ENCODE measurements at places on chromosomes 6 and 20. TPM values are rescaled to one million over a fixed set of nuclear protein-coding genes. Genes with fewer than 3 reads are reported as not detected.

The MLN gene
- total RNA-seq, result not detected

The CDK5RAP1 gene
- total RNA-seq, result 15.2 TPM

The HUS1B gene
- 0.51 TPM for total RNA-seq

The SLC22A16 gene
- 22.5 TPM for total RNA-seq

The PEX3 gene
- 12.7 TPM for total RNA-seq

The TRMT11 gene
- total RNA-seq, result 82.3 TPM

The BRPF3 gene
- 20.0 TPM for total RNA-seq

The RWDD1 gene
- total RNA-seq, result 7.3 TPM

The CGAS gene
- 4.9 TPM for total RNA-seq

The OLIG3 gene
- total RNA-seq, result not detected

DNA sequence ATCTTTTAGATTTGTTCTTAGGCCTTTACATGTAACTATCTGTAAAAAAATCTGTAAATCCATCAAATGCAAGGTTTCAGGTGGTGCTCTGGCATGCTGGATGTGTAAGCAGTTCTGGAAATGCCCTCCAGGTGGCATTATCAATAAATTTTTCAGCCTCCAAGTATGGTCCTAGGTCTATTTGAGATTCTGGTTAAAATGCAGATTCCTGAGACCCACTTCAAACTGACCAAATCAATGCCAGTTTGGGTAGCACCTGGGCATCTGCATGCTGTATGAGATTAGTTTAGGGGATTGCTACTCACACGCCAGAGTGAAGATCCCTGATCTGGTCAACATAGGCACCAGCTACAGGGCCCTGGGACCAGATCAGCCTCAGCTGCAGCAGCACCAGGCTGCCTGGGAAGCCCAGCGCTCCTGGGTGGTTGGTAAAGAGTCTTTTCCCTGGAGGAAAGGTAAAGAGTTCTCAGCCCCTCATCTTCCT lies 507.3 kb upstream of the CITED2 start:
- DNase-seq, result no peak

DNA sequence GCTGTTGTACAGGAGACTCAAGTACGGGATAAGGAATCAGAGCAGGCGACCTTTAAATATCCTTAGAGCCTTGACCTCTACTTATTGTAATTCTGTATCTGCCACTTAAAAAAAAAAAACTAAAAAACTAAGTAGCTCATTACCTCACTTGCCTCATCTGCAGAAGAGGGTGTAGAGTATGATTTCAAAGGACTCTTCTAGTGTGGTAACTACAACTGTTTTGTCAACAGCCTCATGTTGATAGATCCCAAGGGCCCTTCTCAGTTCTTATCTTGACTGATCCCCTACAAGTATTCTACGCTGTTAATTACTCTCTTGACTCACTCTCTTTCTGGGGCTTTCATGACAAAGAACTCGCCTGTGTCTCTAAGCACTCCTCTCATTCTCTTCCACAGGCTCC lies 16.7 kb upstream of the PDYN start:
- DNase-seq, result no peak

DNA sequence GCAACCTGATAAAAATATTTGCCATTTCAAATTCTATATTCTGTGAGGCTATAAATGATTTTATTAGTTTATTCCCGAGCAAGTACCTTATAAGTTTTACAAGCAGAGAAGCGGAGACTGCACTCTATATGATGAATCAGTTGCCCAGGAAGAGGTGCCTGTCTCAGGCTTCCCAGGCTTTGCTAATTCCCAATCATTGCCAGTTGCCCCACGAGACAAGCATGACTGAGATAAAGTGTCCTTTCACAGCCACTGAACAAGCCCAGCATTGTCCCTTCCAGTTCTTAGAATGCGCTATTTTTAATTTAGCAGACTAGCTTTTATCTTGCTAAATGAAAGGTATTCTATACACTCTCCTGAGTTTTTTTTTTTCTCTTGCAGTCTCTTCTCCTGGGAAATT lies 260.7 kb downstream of the ALDH8A1 start:
- DNase-seq, result no peak

DNA sequence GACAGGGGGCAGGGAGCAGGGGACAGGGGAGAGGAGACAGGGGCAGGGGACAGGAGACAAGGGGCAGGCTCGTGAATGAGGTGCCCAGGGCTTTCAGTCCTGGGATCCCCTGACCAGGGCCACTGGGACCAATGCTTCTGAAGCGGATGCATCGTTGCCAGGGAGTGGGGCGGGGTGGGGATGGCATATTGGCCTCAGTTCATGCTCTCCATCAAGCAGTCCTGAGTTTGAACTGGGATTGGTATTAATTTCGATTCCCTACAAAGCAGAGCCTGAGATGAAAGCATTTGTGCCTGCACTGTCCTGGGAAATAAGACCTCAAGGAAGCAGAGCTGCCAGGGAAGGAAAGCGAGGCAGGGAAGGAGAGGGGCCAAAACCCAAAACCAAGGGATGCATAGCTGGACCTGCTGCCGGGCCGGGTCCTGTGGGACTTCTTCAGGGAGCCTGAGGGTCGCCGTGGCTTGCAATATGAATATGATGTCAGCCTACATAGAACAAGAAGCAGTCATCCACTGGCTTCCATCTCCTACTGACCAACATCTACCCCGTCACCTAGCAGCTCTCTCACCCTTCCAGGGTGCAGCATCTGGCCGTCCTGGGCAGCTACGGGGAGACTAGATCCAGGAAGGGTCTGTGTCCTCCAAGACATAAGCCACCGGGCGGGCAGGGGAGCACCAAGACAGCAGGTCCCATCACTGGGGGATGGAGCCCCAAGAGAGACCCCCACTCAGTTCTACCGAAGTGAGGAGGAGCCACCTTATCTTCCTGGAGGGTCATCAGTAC lies 233.3 kb downstream of the SYNDIG1 start:
- DNase-seq, result no peak

GRCh38 chr6:139109558-139109957 lies 25.3 kb upstream of the HECA start:
- no peak for DNase-seq

GRCh38 chr6:148779142-148779562 lies 32.3 kb downstream of the UST start:
- DNase-seq, result no peak

- DNase-seq, result no peak
Observed at GRCh38 chr20:17315407-17316231, 88.8 kb downstream of the PCSK2 start.

DNA sequence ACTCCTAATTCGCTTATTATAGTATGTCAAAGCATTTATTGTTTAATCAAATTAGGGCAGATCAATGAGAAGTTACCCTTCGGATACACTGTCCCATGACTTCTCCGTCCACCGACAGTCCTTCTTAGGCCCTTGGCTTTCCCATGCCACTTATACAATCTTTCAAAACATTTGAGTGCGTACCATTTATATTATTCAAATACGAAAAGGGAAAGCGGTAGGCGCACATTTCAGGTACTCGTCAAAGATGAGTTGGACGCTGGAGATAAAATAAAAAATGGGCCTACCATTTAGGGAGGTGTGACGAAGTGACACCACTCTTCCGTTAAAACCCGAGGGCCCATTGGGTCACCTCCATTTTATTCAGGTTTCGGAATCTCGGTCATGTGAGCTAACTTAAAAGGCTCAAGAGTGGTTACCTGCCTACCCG lies 542 bp upstream of the AFG1L start:
- no peak for DNase-seq

- no peak for DNase-seq
Observed at GRCh38 chr6:111837641-111838500, 35.4 kb downstream of the FYN start.

DNA sequence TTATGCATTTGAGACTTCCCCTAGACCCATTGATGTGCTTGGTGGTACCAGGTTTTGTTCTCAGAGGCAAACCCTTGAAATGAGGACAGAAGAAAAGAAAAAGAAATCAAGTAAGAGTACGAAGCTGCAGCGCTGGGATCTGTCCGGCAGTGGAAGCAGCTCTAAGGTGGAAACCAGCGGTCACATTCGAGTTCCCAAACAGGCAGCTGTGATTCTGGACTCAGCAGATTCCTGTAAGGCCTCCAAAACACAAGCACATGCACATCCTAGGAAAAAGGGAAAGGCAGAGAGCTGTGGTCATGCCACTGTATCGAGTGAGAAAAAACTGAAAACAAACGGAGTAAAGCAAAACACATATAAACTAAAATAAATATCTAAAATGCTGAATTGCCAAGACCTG lies 4.5 kb downstream of the FAM217B start:
- no peak for DNase-seq

DNA sequence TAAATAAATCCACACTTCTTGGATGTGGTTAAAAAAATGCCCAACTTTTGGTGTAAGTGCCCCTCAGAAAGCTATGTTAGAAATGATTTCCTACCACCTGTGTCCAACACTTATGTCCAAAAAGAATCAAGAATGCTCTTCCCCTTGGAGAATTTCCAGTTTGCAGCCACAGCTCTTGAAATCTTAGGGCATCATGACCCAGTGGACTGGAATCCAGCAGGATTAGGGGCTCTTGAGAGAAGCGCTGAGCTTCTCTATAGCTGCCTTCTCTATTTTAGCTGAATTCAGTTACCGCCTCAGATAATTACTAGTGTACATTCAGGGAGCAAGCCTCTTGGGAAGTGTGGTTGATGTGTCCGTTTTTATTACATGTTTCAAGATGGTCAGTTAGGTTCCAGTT lies 2.5 kb downstream of the PHACTR1 start:
- DNase-seq, result no peak

- no peak for DNase-seq
Observed at GRCh38 chr20:20277894-20278335, 90.0 kb upstream of the INSM1 start.

DNA sequence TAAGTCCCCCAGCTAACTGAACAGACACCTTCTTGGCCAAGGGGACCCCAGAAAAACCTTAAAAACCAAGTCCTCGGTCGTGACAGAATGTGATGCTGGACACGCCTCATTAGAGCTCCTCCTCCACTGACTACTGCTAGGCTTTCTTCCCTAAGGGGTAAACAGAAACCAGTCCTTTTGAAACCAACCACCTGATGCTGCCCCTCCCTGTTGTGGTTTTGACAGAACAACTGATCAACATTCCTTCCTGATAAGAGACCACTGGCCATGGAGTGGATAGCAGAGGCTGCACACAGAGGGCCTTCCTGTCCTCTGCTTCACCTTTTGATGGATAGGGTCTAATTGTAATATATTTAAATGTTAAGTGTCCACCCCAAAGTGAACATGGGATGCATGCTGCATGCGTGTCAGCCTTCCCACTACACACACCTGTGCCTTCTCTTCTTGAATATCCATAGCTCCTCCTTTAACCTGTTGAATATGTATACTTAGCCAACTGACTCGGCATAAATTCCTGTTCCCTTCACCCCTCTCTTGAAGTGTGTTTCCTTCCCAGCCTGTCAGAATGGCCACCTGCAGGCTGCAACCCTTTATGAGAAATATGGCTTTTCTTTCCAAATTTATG lies 27.9 kb upstream of the SLC2A12 start:
- DNase-seq, result no peak

DNA sequence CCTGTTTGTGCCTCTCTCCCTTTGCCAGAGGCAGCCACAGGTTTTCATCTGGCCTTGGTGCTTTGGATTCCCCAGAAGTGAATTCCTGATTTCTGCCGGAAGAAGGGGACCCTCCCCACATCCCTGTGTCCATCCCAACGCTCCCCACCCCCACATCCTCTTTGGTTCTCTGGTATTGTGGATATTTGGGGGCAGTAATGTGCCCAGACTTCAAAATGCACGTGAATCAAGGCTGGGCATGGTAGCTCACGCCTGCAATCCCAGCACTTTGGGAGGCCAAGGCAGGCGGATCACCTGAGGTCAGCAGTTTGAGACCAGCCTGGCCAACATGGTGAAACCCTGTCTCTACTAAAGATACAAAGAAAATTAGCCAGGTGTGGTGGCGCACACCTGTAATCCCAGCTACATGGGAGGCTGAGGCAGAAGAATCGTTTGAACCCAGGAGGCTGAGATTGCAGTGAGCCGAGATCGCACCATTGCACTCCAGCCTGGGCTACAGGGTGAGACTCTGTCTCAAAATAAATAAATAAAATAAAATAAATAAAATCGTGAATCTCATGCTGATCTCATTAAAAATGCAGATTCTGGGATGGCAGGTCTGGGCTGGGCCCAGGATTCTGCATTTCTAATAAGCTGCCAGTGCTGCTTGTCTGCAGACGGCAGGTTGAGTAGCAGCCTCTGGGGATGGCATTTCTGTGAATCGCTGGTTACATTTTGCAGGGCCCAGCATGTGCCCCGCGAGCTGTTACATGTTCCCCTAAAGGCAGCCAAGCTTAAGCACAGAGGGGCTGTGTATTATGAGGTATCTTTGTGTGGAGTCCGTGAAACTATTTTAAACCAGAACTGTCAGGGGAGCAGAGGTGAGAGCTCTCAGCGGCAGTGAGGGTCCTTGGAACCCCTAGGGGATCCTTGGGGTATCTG lies 49.0 kb downstream of the SYNJ2 start:
- no peak for DNase-seq

DNA sequence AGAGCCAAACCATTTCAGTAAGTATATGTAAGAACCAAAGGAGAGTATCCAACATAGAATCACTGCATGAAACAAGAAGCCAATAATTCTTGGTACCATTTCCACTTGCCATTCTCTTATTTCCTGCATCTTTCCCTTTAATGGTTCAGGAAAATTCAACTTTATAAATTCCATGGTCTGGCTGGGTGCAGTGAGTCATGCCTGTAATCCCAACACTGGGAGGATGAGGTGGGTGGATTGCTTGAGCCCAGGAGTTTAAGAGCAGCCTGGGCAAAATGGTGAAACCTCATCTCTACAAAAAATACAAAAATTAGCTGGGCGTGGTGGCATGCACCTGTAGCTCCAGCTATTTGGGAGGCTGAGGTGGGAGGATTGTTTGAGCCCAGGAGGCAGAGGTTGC lies 21.2 kb downstream of the NHLRC1 start:
- DNase-seq, result no peak

- no peak for DNase-seq
Observed at GRCh38 chr6:134964451-134965203, 14.7 kb upstream of the ALDH8A1 start.

GRCh38 chr6:111657146-111657545 lies 51.5 kb upstream of the TRAF3IP2 start:
- DNase-seq, result no peak

DNA sequence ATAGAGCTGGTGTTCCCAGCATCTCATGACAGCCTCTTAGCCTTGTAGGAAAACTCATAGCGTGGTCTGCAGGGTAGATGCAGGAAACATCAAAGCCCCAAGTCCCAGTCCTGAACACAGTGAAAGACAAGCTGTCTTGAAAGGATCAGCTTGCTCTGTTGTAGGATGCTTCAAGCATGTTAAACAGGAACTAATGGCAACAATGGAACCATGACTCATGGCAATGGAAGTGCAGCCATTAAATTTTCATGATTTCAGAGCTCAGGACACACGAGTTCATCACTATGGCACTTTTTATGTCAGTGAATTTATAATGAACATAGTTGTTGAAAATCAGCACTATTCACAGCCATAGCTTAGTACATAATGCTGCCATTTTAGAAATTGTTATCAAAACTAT lies 367.7 kb downstream of the KIF16B start:
- no peak for DNase-seq

DNA sequence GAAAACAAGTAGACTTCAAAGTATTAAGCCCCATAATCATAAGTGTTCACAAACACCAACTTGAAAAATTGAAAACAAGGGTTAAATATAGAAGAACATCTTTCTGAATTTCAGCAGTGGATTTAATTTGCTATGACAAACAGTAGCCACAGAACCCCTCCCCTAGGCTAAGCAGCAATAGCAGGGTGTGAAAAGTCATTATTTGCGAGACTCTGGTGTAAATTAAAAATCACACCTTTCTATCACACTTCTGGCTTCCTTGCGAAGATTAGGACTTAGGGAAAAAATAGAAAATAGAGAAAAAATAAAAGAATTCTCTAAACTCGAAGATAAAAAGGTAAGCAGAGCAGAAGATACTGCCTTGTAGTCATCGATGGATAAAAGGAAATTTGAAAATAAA lies 6.1 kb downstream of the SAMD3 start:
- no peak for DNase-seq

- DNase-seq, result no peak
Observed at GRCh38 chr6:164469276-164469949, 840.0 kb downstream of the C6orf118 start.
